SK-N-MC (cell line): ENCODE measurements at places on chromosomes 3 and 15.

DNA sequence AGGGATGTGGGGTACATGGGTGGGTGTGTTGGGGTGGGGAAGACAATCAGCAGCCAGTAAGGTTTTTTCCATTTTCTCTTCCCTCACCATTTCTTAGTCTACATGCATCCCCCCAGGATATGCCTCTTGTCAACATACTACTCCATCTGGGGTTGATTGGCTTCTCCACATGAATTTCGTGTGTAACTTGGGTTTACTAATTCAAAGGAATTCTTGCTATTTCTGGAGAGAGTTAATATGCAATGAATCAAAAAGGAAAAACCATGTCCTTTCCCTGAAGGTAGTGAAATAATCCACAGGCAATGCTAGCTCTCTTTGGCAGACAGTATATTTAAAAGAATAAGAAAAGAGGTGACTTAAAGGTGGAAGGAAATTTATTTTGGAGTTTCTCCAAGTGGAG lies 198.4 kb downstream of the EBLN2 start:
- DNase-seq = no peak

GRCh38 chr3:178714925-178715832 lies 178.9 kb downstream of the KCNMB2 start:
- DNase-seq = no peak

DNA sequence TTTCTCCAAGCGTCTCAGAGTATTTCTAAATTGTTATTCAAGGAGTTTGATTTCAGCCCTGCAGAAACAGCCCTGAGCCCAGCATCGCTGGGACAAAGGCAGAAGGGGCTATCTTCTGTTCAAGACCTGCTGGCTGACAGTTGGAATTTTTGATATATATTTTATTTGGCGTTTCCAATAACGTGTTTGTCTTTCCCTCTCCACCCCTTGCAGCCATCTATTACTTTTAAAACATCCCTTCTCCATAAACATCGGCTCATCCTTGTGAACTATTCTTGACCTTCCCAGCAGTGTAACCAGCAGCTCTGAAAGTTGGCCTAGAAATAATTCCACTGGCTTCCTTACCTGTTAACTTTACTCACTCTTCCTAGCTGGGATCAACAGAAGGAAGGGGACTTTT lies 5.5 kb upstream of the MEIS2 start:
- no peak for DNase-seq

DNA sequence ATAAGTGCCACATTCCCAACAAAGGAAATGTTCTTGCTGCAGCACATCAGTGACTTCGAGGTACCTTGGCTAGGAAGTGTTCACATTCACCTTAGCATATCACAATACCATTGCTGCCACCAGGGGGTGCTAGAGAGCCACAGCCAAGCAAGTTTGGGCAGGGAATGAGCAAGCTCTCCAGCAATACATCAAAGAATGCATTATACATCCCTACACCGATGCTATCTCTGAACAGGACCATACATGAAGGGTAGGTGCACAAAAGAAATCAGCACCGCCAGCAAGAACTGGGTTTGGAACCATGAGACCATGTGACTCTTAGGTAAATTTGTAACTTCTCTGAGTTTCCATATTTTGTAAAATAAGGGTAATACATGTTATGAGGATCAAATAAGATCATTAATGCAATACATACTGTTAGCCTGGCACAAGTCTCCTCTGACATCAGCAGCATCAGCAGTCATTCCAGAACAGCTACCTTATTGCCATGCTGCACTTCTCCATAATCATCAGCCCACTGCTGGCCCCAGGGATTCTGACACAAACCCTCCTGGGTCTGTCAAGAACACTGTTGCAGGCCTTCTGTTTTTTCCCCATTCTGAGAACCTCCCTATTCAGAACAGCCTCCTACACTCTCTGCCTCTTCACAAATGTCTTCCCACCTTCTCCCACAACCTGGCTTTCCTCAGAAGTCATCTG lies 37.5 kb downstream of the RYK start:
- peak; percentile 76 for DNase-seq

- no peak for DNase-seq
Observed at GRCh38 chr15:95410757-95411156, 919.7 kb upstream of the NR2F2 start.

DNA sequence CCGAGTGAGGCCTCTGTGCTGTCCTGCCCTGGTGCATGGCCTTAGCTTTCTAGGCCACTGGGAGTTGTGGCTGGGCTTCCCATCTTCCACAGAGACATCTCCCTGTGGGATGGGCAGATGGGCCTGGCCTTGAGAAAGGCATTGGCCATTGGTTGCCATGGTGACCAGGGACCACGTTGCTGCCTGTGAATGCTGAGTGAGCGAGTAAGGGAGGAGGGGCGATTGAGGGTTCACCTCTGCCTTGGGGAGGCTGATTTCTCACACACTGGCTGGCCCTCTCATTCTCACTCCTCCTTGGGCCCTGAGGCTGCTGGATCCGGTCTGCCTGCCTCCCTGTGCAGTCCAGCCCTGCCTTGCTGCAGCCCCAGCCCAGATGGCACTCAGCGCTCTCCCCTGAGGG lies 26.4 kb upstream of the DOCK3 start:
- no peak for DNase-seq

DNA sequence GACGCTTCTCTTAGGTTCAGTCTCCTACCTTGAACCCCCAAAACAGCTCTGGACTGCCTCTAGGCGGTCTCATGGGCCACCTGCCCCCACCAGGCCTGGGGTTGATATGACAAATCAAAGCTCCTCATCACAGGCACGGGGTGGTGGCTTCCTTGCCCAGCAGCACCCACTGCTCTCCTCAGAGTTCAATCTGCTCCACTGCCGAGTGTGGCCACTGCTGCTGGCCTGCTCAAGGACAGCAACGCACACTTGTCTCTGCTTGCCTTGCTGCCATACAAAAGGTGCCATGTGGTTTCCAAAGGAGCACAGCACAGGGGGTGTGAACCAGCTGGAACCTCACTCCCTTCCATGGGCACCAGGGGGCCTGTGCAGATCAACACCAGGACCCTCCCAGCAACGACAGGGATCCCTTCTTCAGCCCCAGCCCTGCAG lies 10.2 kb downstream of the KBTBD13 start:
- no peak for DNase-seq

DNA sequence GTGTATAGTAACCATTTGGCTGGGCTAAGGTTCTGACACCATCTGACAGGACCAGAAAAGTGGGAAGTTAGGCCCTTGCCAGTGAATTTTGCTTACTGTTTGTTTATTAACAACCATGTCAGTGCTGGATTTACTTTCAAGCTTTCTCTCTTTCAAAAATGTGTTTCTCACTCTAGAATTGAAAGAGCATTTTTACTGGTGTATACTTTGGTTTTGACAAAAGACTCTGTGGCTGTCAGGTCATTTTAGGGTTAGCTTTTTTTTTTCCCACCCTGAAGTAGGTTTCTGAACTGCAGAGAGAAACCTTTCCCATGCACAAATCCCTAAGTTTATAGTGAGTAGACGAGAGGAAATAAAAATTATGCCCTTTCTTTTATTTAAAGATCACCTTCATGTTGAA lies 230.0 kb upstream of the TBC1D5 start:
- DNase-seq = no peak

DNA sequence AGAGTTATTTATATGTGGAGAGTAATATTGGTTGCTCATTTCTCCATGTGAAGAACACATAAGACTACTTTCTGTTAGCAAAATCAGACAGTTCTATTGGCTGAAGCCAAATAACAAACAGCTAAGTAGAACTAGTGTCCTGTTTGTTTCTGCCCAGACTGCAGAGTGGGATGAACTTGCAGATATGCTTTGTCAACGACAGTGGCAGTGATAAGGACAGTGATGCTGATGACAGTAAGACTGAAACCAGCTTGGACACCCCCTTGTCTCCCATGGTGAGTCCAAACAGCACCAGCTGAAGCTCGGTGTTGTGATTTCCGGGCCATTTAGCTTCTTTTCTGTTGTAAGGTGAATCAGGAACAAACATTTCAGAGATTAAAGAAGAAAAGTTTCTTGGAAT lies 102.6 kb upstream of the IL12A start:
- DNase-seq = no peak

DNA sequence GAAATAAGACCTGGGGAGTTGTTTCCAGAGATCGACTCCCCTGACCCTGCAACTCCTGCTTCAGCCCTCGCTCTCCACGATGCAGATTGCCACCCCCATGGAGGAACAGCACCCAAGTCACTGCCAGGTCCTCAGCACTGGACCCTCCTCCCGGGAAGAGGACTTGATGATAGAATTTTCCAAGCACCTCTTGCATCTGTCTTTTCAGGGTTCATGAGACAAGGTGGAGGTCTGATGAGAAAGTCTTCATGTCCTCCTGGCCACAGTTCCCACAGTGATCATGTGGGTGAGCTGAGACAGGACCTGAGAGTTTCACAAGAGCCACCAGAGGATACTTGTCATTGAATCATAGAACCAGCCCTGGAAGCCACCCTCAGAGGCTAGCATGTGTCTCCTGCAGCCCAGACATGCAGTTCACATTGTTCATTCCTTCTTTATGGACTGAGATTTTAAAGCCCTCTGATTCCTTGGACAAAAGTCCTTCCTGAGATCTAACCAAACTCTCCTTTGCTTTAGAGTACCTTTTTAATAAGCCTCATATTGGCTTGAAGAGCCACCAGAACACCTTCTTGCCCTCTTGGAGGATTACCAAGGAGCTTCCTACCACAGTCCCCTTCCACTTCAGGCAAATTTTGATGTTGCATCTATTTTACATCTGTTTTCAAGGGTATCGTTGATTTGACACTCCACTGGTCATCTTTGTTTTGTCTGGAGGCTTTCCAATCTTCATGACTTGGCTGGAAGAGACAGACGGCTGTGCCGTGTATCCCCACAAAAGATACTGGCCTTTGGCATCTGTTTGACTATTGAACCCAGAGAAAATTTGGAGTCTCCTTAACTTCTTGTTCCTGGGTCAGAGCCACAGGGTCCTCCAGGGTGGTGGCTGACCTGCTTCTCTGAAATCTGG lies 224.8 kb upstream of the BHLHE40 start:
- DNase-seq = no peak

- no peak for DNase-seq
Observed at GRCh38 chr15:49751751-49752150, 130.9 kb downstream of the DTWD1 start.

DNA sequence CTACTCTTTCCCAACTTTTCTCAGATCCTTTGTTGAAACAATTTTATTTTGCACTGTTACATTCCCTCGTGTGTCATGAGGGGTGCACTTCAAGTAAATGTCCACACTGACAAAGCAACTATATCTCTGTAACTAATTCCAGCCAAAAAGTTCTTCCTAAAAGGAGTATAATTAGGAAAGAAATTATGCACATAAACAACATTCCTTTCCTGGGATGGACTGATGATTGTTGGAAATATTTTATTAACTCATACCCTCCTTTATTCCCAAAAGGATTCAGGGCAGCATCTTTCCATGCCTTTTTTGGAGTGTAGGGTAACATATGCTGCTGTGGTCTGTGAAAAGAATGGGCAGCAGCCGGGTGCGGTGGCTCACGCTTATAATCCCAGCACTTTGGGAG lies 426.1 kb upstream of the THBS1 start:
- DNase-seq = no peak

DNA sequence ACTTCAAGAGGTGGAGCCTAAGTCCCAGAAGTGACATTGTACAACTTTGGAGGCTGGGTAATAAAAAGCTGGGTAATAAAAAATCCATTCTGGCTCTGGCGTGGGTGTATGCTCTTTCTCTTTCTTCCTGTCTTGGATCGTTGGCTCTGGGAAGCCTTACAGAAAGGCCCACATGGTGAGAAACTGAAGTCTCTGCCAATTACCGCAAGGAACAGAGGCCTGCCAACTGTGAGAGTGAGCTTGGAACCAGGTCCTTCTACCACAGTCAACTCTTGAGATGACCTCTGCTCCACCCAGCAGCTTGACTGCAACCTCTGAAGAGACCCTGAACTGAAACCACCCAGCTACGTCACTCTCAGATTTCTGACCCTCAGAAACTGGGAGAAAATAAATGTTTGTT lies 51.0 kb downstream of the NR2F2 start:
- no peak for DNase-seq

DNA sequence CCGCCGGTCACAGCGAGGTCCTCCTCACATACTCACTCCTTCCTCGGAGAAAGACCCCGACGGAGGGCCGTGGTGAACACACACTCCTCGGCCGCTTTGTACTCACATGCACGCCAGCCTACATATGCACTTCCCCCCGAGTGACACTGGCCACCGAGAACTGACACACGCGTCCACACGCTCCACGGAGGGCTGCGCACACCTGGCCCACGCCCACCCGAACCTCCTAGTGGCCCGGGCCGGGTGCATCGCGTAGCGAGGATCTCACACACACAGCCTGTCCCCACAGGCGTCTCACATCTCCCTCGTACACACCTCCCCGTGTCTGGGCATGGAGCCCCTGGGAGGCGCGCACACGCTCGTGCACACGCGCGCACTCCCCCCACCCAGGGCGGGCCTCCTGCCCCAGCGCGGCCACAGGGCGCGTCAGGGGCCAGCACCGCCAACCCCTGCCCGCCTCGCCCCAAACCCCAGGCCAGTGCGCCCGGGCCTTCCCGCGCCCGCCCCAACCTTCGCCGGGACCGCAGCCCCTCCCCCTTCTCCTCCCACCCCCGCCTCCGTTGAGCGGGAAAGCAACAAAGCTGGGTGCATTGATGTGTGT lies 411 bp upstream of the C3orf70 start:
- DNase-seq = no peak

DNA sequence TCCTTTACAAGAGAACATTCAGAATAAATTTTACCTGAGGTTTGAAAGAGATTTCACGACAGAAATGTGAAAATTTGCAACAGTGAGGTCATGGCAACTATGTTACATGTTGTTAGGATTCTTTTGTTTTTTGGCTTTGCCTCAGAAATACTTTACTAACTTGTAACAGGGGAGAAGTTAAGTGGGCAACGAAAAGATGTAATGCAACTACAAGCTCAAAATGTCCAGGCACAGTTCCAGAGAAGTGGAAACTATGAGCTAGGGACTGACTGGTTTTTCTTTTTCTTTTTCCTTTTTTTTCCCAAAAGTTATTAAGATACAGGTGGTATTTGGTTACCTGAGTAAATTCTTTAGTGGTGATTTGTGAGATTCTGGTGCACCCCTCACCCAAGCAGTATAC lies 111.5 kb upstream of the PPP2R3A start:
- no peak for DNase-seq

GRCh38 chr3:169804681-169805080 lies 8.0 kb upstream of the LRRIQ4 start:
- no peak for DNase-seq

DNA sequence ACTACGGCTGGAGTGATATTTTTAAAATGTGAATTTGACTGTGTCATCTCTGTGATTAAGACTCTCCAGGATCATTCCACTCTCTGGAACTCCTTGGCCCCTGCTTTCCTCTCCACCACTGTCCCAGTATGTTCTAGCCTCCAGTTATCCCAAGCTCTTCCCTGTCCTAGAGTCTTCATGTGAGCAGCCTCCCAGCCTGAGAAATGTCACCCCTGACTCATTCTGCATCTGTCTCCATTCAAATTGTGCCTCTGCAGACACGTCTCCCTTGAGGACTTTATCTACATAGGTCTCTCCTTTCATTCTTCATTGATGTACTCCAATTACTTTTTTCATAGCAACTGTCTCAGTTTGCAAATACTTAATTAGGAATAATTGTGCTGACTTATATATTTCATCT lies 317.7 kb upstream of the ADAMTS9 start:
- DNase-seq = no peak

GRCh38 chr3:164416491-164417222 lies 661.6 kb downstream of the SI start:
- no peak for DNase-seq
